ENCODE measurements at places on chromosomes 1 and 21. TPM values are rescaled to one million over a fixed set of nuclear protein-coding genes. Genes with fewer than 3 reads are reported as not detected.
A peak's percentile ranks its signal among the peaks of the same experiment; 100 is the strongest.

- no peak for DNase-seq
These were observed 48.2 kb upstream of the RCOR3 start for GRCh38 chr1:211210965-211211364.

DNA sequence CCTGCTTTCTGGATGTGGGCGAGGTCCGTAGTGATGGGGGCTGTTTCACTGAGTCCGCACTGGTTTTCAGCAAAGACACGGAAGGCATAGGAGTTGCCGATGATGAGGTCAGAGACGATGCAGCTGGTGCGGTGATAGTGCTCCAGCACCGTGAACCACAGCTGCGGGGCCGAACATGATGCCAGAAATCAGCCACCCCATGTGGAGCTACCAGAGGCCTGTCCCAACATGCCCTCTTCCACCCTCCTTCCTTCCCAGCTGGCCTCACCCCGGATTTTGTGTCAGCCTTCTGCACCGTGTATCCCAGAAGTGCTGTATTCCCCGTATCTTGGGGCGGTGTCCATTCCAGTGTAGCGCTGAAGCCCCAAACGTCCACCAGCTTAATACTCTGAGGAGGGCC lies 10.0 kb downstream of the MYBPHL start:
- DNase-seq: no peak

DNA sequence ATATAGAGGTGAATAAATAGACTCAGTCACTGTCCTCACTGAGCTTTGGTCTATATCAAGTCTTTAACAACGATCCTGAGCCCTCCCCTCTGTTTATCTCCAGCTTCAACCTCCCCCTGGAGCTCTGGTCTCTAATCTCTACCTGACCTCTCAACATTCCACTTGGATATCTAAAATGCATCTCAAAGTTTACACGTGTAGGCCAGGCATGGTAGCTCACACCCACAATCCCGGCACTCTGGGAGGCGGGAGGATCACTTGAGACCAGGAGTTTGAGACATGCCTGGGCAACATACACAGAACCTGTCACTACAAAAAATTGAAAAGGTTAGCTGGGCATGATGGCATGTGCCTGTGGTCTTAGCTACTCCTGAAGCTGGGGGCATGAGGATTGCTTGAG lies 53.4 kb downstream of the GADD45A start:
- no peak for DNase-seq

GRCh38 chr1:172449585-172450523 lies 6.0 kb upstream of the PIGC start:
- peak; percentile 69 for DNase-seq

DNA sequence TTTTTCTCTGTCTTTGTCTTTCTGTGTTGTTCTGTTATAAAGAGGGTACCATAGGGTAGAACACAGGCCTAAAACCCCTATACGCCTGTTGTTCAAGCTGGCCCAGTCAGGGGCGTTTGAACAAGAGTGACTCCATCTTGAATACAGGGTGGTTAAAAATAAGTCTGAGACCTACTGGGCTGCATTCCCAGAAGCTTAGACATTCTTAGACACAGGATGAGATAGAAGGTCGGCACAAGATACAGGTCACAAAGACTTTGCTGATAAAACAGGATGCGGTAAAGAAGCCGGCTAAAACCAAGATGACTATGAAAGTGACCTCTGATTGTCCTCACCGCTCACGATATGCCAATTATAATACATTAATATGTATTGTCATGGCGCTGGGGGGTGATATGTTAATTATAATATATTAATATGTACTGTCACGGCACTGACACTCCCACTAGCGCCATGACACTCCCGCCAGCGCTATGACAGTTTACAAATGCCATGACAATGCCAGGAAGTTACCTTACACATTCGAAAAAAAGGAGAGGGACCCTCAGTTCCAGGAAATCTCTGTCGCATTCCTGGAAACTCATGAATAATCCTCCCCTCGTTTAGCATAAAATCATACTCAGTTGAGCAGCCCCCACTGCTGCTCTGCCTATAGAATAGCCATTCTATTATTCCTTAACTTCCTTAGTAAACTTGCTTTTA lies 58.5 kb upstream of the KLHDC7A start:
- DNase-seq: no peak

DNA sequence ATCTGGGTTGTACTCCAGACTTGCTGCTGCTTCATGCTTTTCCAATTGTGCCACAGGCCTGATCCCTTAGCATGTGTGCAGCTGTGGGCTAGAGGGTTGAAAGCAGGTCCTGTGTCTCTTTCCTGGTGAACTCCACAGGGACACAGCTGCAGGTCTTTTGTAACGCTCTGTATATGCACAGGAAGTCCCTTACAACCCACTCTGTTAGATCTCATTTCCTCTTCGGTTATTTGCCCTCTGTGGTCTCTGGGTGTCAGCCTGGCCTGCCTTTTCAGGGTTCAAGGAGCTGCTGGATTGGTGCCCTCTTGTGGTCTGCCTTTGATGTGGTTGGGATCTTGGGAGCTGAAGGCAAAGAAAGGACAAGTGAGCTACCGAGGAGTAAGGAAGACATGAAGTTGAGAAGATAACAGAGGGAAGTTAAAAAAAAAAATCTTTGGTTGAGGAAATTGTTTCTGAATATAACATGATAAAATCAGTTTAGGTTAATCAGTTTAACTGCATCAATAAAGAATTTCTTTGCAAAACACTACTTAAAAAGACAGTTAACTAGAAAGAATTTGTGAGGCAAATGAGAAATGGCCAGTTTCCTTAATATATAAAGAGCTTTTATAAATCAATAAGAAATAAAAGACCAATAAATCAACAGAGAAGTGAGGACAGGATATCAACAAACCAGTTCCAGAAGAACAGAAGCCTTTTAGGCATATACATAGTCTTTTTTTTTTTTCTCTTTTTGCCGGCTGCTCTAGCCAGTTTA lies 44.1 kb downstream of the UCK2 start:
- DNase-seq: no peak

DNA sequence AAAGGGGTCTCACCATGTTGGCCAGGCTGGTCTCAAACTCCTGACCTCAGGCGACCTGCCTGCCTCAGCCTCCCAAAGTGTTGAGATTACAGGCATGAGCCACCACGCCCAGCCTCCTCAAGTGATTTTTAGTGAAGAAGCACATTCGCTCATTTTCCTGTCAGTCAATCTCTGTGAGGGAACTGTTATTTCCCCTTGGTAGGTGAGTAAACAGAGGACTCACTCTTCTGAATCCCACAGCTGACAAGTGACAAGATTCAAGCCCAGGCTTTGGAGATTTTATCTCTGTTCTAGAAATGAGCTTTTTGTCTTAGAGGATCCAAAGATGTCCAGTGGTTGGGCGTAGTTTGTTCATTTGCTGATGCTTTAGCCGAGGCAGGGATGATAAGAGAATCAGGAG lies 43.9 kb upstream of the TACSTD2 start:
- DNase-seq: no peak

DNA sequence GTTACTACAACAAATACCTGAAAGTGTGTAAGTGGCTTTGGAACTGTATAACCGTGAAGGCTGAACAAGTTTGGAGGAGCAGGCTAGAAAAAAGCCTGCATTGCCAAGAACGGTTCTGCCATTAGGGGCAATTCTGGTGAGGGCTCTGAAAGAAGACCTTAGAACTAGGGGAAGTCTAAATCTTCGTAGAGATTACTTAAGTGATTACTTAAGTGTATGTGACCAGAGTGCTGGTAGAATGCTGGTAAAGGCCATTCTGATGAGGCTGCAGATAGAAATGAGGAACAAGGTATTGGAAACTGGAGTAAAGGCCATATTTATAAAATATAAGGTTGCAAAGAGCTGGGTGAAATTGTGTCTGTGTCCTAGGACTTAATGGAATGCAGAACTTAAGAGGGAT lies 158.0 kb downstream of the CLIC6 start:
- no peak for DNase-seq

DNA sequence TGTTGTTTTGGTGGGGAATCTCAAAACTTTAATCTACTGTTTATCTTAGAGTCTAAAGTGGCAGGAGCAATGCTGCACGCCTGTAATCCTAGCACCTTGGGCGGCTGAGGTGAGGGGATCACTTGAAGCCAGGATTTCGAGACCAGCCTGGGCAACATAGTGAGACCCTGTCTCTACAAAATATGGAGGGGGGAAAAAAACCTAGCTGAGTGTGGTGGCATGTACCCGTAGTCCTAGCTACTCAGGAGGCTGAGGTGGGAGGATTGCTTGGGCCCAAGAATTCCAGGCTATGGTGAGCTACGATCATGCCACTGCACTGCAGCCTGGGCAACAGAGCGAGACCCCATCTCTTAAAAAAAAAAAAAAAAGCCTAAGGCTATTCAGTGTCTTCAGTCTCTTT lies 38.1 kb downstream of the POFUT2 start:
- DNase-seq: no peak

- no peak for DNase-seq
These were observed 74.2 kb downstream of the UBE4B start for GRCh38 chr1:10106756-10107475.

DNA sequence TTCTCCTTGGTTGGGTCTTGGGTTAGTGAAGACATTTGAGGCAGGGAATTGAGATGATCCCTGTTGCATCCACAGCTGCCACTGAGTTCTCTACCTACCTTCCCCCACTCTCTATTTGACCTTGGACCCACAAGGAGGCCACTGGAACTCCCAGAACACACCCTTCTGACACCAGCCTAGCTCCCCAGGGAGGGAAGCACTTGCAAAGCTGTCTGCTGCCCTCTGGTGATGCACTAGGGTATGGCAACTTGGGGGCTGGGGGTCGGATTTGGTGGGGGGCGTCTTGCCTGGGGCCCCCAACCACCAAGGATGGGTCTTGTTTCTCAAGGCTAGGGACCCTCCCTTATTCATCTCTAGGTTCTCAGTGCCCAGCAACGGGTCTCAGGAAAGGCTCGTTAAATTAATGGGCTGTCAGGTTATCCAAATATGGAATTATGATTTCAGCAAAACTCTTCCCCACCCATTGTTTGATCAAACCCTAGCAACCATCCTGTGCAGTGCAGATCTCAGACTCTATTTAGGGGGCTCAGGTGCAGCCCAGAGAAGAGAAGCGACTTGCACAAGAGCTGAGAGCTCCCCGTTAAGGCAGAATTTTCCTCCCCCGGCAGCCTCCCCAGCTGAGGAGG lies 177.8 kb upstream of the KLHDC7A start:
- no peak for DNase-seq

DNA sequence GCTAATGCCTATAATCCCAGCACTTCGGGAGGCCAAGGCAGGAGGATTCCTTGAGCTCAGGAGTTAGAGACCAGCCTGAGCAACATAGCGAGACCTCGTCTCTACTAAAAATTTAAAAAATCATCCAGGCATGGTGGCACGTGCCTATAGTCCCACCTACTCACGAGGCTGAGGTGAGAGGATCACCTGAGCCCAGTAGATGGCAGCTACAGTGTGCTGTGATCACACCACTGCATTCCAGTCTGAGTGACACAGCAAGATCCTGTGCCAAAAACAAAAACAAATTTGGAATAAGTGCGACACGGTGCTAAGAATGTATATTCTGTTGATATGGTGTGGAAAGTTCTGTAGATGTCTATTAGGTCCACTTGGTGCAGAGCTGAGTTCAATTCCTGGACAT lies 15.1 kb downstream of the USP33 start:
- DNase-seq: no peak

- DNase-seq: no peak
These were observed 127.4 kb upstream of the KIAA1614 start for GRCh38 chr1:180785291-180785690.

GRCh38 chr21:39094847-39095579 lies 88.2 kb downstream of the PSMG1 start:
- DNase-seq: no peak

DNA sequence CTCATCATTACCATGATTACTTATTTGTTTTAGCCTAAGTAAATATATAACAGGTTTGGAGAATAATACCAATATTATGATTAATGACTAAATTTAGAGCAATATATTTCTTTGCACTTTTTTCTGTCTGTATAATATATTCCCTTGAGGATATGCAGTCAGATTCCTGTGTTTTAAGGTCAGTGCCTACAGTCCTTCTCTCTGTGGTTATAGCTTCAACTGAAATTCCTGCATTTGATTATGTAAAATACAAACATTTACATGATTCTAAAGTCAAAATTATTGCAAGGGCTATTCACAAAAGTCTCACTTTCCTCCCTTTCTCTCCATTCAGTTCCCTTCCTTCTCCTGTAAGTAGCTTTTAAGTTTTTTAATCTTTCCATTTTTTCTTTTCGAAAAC lies 142.9 kb upstream of the COL6A1 start:
- DNase-seq: no peak

DNA sequence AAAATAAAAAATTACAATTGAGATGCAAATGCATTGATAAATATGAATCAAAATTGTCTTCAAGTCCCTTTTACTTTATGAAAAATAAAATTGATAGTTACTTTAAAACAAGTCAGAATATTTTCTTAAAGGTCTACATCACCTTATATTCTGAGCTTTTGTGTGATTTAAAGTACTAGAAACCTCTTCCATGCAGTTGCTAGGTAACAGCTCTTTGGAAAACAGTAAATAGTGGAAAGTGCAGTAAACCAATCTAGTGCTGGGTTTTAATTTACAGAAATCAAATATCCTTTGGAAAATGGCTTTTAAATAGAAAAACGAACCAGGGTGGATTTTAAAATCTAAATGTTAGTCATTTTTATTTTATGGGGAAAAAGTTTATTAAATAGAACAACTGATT lies 227.9 kb downstream of the KCNT2 start:
- no peak for DNase-seq

- DNase-seq: no peak
These were observed 71.7 kb upstream of the MROH9 start for GRCh38 chr1:170863621-170864020.

- no peak for DNase-seq
These were observed 10.6 kb upstream of the LRRC39 start for GRCh38 chr1:100188617-100189016.

DNA sequence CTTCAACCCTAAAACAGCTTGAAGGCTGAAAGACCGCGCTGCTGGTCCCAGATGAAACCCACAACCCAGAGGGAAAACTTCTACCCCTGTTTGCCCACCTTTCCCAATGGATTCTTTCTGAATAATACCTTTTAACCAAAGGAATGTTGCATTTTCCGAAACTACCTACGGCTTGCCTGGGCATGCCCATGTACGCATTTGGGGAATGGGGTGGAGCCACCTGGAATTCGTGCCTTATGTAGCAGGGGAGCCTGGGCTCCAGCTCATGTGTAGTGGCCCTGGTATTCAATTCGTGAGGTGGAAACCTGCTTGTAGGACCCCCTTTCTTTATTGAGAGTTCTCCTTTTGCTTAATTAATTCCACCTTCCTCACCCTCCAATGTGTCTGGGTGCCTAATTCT lies 256.6 kb upstream of the RGS18 start:
- DNase-seq: no peak

DMRTA2 gene
- total RNA-seq: 0.29 TPM

TRIM63 gene
- 4.1 TPM for total RNA-seq

IRF2BP2 gene
- total RNA-seq: 181 TPM

PIK3C2B gene
- 77.5 TPM for total RNA-seq

SUSD4 gene
- 7.0 TPM for total RNA-seq

APOBEC4 gene
- total RNA-seq: not detected

ADGRB2 gene
- 14.2 TPM for total RNA-seq

METTL13 gene
- 32.9 TPM for total RNA-seq

PGLYRP4 gene
- total RNA-seq: 5.9 TPM

HPCAL4 gene
- total RNA-seq: 0.53 TPM

SLAMF7 gene
- 0.48 TPM for total RNA-seq

Data from type B pancreatic cell (in vitro differentiated cells).